ENCODE measurements at places on chromosomes 1 and 21.

GRCh38 chr1:215287362-215287761 lies 204.8 kb downstream of the KCNK2 start:
- DNase-seq = no peak

DNA sequence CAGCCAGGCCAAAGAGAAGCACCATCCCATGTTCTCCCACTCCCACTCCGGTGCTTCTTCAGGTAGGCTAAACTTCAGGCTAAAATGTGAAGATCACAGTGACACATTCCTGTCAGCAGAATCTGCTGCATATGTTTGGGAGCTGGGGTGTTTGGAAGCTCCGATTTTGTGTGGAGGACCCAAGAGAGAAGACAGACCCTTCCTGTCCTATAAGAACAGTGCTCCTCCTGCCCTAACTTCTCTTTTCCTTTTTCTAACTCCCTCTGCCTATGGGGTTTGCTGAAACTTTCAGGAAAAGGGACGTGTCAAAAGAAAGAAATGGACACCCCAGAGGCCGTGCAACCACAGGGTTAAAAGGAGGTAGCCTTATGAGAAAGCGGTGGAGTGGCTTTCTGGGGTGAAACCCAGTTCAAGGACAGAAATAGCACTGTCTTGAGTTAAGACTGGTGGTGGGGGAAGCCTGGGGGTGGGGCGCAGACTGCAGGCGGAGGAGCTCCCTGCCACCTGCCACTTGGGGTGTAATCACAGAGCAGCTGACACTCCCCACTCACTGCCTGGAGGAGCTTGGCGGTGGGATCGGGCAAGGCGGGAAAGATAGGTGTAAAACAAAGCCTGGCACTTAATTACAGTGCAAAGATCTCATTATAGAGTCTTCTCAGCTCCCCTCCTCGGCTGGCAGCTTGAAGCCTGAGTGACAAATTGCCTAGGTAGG lies 645 bp upstream of the TLR5 start:
- DNase-seq = peak; percentile 17

- no peak for DNase-seq
These were observed 192.8 kb downstream of the RWDD3 start for GRCh38 chr1:95426772-95427171.

- no peak for DNase-seq
These were observed 176.0 kb downstream of the SEC16B start for GRCh38 chr1:177793900-177794299.

- peak; percentile 62 for DNase-seq
These were observed 326 bp downstream of the BRWD1 start for GRCh38 chr21:39313042-39313570.

GRCh38 chr1:242828199-242828598 lies 303.7 kb upstream of the PLD5 start:
- no peak for DNase-seq

DNA sequence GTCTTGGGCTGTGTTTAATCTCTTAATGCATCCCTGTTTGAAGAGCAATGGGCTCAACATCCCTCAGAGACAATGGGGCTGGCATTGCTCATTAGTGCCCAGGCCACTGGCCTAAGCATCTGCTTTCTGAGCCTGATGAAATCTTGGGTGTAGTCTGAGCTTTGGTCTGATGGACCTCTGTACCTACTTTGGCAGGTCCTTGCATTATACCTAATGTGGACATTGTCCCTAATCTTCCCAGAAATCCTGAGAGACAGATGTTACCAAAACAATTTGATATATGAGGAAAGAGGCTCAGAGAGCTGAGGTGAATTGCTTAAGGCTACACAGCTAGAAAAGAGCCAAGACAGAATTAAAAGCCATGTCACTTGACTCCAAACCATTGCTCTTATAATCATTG lies 95.0 kb downstream of the PTPRU start:
- no peak for DNase-seq

GRCh38 chr1:218985424-218985984 lies 188.2 kb upstream of the LYPLAL1 start:
- DNase-seq = no peak

DNA sequence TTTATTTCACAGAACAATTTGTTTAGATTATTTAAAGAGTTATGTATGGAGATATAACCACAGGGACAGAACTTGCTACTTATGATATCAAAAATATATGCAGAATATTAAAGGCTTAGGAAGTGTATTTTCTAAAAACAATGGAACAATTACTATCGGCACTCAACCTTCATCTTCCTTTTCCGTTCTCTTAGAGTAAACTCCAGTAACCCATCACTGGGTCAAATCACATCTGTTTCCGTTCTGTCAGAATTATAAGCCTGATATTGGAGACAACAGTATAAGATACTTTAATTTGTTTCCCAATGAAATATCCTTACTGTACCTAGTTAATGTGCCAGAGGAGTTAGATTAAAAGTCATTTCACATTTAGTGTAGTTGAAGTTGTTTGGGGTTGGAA lies 32.2 kb downstream of the DTL start:
- DNase-seq = no peak

DNA sequence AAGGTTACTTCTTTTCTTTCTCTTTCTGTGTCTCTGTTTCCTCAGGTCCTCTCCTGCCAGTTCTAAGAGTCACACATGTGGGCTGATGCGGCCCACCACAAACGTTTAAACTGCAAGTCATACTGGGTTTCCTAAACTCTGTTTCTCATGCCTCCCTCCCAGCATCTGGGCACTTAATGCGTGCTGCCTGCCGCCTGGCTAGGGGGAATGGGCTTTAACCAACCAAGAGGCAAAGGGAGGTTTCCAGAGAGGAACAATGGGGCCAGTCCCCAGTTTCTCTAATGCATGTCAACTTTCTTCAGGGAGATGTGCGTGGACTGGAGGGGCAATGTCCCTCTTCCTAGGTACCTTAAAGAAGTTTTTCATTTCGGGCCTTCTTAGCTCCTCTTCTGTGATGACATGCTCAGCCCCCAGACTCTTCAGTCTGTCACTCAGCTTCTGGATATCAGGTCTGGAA lies 19.9 kb upstream of the SRSF4 start:
- DNase-seq = no peak

DNA sequence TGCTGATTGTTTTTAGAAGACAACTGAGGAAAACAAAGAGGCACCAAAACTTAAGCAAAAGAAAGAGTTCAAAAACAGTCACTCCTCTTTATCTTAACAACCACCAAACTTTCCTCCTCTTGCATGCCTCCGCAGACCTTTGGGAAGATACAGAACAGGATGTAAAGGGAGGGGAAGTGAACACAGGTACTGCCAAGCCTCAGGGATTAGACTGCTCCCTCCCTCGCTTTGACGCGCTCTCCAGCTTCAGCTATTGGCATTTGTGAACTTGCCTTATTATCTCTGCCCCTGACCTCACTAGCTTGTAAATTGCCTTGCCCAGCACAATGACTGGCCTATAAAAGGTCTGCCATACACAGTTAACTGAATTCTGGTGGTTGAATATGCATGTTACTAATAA lies 4.8 kb upstream of the SRP9 start:
- no peak for DNase-seq

DNA sequence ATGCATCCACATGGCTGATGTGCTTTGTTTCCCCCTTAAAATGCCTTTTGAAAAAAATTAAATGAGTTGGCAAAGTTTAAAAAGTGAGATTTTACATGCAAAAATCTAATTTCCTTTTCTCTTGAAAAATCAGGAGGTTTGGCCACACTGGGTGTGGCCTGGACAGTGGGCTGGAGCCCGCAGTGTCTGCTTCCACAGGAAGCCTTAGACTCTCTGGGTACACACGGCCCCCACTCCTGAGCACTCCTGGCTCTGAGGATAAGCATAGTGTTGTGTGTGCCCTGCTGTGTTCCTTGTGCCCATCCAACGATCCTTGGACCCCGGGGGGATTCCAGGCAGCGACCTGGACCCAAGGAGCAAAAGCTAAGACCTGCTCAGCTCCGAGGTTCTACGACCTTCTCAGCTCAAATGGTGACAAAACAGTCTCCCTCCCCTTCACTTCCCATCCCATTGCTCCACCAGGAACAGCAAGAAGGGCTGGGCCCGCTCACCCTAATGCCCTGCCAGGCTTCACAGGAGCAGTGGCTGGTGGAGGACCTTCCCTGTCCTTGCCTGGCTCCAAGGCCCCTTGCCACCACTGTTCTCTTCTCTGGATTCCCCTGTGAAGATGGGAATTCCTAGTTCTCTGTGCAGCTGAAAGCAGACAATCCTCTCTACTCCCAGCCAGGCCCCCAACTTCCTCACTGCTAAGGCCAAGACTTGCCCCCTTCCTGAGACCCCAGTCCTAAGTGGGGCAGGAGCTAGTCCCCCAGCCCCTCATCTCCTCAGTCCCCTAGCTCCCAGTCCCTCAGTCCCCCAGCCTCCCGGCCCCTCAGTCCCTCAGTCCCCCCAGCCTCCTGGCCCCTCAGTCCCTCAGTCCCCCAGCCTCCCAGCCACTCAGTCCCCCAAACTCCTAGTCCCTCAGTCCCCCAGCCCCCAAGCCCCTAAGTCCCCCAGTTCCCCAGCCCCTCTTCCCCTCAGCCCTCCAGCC lies 395.8 kb downstream of the PTPRU start:
- no peak for DNase-seq

DNA sequence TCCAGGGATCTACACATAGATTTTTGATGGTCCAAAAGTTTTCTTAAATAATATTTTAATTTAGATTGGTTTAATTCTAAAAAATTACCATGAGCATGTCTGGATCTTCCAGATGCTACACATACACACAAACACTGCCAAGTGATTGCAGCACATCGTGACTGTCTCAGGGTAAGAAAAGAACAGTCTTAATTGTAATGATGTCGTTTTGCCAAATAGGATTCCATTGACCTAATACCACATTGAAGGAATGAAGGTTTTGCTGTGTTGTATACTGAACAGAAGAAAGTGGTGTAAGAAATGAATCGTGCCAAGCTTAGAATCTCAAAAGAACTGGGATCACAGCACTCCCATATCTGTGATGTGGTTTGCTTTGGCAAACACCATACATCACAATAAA lies 633.3 kb upstream of the CAMK1G start:
- no peak for DNase-seq

GRCh38 chr1:6157132-6157527 lies 23.0 kb downstream of the CHD5 start:
- no peak for DNase-seq

- DNase-seq = no peak
These were observed 8.5 kb upstream of the ERG start for GRCh38 chr21:38506661-38507281.

- no peak for DNase-seq
These were observed 91.0 kb upstream of the KCNA3 start for GRCh38 chr1:110765640-110766335.

DNA sequence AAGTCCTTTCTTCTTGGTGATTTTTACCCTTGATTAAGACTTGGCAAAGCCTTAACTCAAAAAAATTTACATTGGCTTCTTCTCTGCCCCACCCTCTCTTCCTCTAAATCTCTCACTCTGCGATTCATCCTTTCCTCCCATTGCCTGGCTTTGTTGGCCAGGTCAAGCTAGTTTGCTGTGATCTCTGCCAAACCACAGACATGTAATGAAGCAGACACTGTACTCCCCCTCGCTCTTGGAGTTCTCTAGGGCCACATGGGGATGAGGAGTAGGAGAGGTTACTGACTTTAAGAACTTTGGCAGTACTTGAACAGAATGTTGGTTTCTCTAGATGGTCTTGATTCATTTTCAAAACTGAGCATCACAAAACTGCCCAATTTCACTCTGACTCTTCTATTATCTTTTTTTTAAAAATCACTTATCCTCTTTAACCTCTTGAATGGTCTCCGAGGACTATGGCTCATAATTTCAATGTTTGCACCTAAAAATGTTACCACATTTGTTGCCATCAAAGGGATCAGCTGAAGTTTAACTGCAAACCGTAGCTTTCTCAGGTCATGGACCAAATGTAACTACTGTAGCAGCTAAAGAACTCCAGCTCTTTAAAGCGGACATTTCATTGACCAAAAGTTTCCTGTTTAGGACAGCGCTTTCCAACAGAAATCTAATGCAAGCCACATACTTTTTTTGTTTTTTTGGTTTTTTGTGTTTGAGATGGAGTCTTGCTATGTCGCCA lies 62.7 kb upstream of the IPO9 start:
- no peak for DNase-seq

- DNase-seq = peak; percentile 38
These were observed 35.1 kb downstream of the NUAK2 start for GRCh38 chr1:205286335-205286950.

- DNase-seq = no peak
These were observed 9.9 kb upstream of the MIIP start for GRCh38 chr1:12009318-12009947.

GRCh38 chr1:181044449-181044966 lies 10.7 kb downstream of the MR1 start:
- DNase-seq = no peak

- no peak for DNase-seq
These were observed 266.7 kb upstream of the RAB4A start for GRCh38 chr1:229004066-229004833.

DNA sequence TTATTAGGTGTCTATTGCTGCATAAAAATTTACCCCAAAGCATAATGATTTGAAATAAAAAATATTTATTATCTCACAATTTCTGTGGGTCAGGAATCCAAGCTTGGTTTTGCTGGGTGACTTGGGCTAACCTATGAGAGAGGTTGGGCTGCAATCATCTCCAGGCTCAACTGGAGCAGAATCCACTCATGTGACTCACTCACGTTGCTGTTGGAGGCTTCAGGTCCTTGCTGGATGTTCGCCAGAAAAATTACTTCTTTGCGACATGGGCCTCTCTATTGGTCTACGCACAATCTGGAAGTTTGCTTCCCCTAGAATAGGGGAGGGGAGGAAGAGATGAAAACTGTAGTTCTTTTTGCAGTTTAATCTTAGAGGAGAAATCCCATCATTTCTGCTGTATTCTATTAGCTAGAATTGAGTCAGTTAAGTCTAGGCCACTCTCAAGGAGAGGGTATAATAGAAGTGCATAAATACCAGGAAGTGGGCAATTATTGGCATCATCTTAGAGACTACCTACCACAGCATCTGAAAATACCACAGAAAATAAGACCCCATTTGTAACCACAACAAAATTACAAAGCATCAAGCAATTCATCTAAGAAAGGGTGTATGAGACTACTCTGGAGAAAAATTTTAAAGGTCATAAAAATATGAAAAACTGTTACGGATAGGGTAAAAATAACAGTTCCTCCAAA lies 5.7 kb upstream of the FASLG start:
- no peak for DNase-seq

GRCh38 chr1:217272385-217272784 lies 358.5 kb downstream of the GPATCH2 start:
- DNase-seq = no peak

DNA sequence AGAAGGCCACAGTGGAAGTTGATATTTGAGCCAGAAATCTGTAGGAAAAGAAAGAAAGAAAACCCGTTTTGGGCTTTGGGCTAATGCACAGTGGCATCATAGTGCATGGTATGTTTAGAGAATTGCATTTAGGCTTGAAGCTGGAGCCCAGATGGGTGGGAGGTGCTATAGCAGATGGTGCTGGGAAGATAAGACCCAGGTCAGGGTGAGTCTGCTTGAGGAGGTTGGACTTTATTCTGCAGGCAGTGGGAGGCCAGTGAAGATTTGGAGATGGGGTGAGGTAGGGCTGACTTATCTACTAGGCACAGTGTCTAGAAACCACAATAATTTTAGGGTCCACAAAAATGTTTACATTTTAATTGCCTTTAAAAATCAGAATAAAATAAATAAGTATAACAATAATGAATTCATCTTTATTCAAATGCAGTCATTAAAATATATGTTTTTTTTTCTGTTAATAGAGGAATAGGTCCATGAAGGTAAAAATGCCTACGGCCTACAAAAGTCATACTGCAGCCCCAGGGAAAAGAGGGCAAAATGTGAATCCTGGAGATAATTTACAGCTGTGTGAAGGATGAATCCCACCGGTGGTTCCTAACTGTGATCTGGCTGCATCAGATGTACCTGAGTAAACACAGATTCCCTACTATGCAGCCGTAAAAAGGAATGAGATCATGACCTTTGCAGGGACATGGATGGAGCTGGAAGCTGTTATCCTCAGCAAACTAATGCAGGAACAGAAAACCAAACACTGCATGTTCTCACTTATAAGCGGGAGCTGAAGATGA lies 8.7 kb downstream of the DNAJC6 start:
- no peak for DNase-seq
